ENCODE measurements at places on chromosomes 6 and 20.

GRCh38 chr6:89291256-89291819 lies 23.8 kb downstream of the GABRR2 start:
- no peak for DNase-seq

DNA sequence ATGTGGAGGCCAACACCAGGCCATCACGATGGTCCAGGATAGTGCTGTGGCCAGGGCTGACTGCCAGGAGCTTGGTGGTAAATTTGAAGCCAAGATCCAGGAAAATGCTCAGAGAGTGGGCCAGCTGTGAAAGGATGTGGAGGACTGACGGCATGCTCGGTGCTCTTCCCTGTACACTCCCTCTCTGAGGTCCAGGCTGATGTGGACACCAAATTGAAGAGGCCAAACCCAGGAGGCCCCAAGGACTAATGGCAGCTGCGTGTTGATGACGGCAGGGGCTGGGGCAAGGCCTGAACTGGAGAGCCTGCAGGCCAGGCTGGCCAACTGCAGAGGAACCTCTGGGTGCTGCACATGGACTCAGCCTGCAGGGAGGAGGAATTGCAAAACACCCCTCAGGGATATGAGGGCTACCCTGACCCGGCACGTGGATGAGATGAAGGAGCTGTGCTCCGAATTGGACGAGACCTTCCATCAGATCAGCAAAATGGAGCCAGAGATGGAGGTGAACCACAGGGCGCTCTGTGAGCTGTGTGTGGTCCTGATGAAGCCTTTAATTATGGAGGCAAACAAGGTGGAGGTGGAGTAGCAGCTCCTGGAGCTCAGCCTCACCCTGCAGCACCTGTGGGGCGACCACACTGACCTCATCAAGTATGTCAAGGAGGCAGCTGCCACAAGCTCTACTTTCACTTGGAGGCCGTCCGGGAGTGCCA lies 6.9 kb upstream of the RAET1E start:
- no peak for DNase-seq

DNA sequence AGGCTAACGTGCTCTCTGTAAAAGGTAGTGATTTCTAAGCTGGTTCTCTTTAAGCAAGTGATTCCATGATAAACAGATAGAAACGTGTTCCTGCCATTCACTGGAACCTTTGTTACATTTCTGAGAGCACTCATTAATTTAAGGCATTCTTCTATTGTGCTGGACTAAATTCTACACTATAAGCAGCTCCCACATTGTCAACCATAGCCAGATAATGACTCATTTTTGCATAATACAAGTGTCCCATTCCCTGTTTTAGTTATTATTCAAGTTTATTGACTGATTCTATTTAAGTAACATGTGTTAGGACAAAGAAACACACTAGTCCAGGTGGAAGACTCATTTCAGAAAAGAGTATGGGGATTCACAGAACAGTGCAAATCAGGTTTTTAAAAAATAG lies 13.5 kb upstream of the XRN2 start:
- peak; percentile 18 for DNase-seq

DNA sequence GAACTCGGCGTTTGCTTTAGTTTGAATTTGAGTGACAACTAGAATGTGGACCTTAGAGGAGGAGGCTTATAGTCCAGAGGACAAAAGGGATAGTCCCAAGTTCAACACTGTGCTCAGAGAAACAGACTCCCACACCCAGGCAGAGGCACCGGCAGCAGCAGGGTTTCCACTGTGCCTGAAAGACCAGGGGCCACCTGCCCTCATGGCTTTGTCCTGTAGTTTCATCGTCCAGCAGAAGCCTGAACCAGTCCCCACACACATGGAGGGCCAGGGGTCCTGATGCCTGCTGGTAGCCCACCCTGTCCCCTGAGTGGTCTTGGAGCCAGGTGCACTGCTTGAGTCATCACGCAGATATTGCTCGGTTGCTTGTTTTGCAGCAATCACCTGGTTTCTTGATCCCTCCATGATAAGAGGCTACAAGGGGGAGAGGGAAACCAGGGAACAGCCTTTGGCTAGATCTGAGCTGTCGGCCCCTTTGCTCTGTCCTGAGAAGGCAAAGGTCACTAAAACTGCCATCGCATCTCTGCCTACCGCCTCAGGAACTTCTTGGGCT lies 7.2 kb upstream of the ACSS1 start:
- DNase-seq, result no peak

DNA sequence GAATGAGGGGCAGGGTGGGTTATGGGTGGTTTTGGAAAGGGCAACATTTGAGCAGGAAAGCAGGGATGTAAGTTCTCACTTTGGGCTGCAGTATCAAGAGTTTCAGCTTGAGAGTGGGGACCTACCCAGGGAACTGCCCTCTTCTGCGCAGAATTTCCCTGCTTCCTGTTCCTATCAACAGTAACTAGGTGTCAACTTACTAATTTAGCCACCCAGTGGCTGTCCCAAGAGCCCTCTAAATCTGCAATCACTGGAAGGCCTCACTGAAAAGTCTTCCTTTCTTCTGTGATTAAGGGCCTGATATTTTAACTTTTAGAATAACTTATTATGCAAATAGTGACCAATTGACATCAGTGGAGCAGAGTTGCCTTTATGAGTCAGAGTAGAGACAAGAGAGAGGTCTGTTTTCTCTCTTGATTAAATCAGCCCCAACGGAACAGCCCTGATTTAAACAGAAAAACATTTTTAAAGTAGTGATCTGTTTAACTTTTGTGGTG lies 118.2 kb upstream of the RIPOR2 start:
- DNase-seq, result no peak

DNA sequence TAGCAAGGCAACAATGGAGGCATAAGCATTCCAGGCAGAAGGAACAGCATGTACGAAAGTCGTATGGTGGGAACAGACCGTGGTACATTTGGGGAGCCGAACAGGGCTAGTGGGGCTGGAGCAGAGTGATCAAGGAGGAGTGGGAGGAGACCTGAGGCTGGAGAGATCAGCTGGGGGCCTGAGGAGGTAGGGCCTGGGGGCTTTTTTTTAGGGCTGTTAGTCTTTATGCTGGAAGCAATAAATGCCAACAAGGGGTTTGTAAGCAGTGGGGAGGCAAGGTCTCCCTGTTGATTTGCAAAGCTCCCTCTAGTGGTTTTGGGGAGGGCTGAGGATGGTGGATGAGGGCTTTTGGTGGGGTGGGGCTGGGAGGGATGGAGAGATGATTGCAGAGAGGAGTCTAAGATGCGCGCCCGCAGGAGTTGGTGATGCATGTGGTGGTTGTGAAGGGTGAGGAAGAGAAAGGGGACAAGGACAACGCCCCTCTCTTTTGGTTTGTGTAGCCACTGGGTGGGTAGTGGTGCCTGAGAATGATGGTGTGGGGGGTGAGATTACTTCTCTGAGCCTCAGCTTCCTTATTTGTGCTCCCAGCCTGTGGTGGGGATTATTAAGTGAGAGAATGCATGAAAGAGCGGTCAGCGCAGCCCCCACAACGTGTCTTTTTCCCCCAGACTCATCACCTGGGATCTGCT lies 74.1 kb upstream of the TOX2 start:
- DNase-seq, result no peak

DNA sequence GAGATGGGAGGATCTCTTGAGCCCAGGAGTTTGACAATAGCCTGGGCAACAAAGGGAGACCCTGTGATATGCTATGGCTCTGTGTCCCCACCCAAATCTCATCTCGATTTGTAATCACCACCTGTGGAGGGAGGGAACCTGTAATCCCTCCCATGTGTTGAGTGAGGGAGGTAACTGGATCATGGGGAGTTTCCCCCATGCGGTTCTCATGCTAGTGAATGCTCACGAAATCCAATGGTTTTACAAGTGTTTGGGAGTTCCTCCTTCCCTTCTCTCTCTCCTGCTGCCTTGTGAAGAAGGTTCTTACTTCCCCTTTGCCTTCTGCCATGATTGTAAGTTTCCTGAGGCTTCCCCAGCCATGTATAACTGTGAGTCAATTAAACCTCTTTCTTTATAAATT lies 3.4 kb downstream of the NUDT3 start:
- DNase-seq, result no peak

GRCh38 chr20:50003253-50003656 lies 20.5 kb downstream of the SNAI1 start:
- DNase-seq, result no peak

GRCh38 chr6:159833997-159834603 lies 34.0 kb downstream of the PNLDC1 start:
- no peak for DNase-seq

DNA sequence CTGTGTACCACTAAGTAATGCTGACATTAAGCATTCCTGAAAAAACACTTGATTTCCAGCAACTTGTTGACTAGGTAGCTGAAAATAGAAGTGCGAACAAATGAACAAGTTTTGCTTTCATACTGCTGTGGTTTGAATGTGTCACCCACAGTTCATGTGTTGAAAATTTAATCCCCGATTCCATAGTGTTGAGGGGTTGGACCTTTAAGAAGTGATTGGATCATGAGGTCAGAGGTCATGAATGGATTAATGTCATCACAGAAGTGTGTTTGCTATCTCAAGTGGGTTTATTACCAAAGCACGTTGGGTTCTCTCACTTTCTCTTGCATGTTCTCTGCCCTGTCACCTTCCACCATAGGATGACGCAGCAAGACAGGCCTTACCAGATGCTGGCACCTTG lies 568.5 kb downstream of the UTRN start:
- no peak for DNase-seq

GRCh38 chr20:19928328-19929011 lies 88.7 kb upstream of the NAA20 start:
- no peak for DNase-seq

- no peak for DNase-seq
Observed at GRCh38 chr6:112298816-112299281, 44.5 kb upstream of the LAMA4 start.

GRCh38 chr6:41645007-41645618 lies 6.8 kb downstream of the MDFI start:
- DNase-seq, result no peak

DNA sequence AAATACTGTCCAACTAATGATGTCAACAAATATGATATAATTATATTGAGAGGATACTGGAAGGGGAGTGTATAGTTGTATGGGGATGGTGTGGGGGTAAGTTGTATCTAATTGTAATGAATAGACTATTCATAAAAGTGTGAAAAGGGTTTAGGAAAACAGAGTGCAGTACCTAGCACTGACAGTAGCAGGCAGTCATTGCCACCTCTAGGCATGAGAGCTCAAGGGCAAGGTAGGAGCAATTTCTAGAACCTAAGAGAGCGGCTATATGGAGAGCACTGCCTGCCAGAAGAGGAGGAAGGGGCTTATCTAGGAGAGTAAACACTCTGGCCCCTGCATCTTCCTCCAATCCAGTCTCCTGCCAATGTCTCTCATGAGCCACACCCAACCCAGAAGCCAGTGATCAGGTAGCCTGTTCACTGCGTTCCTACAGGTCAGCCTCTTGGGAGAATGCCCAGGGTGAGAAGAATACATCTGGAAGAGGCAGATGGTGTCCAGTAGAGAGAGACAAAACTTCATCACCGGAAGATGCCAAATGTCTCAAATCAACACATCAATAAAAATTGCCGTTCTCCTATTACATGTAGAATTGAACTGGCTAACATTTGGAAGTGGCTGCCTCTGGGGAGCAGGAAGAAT lies 200.0 kb downstream of the LY86 start:
- DNase-seq, result no peak

All from NCI-H2081 (cell line).